ENCODE measurements at places on chromosomes 3 and 15.

GRCh38 chr3:23645533-23646183 lies 160.1 kb upstream of the UBE2E1 start:
- DNase-seq, result no peak

DNA sequence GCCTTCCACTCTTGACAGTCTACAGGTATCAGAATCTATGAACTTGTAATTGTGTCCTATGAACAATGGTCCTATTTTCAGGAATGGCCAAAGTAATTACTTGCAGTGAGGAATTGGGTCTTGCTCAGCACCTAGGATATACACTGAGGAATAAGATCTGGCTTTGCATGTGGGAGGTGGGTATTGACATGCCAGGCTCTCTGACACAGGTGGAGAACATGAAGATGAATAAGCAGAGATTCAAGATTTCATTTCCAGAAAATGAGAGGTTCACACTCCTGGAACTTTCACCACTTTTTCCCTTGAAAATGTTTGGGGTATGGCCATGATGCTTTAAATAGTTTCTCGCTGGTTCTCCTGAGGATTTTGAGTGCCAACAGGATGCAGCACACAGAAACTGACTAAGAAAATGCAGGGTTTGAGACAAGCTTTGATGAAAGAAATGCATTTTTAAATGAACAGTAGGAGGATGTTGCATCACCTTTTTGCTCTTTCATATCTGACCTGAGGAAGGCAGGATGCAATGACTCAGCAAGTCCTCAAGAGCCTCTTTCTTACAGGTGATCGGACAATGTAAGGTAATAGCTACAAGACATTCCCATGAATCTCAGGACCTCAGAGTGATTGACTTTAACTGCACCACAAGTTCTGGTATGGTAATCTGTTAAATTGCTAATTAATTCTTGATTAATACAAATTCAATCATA lies 3.7 kb downstream of the HRG start:
- no peak for DNase-seq

DNA sequence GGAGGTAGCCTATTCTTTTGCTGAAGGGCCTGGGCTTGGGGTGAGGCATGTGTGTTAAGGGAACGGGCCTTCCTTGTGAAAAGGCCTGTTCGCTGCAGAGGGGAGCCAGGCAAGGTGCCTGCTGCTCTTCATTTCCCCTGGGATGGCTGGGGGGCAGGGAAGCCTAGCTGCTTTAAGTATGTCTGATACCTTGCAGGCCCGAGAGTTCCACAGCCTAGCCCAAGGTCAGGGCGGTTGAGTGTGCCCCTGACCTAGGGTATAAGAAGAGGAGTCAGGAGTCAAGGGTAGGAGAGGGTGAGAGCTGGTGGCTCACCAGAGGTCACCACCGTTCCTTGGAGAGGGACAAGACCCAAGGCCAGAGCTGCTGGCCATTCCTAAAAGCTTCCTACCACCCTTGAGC lies 46.6 kb downstream of the UMPS start:
- DNase-seq, result no peak

- no peak for DNase-seq
Observed at GRCh38 chr3:10420745-10421475, 84.5 kb downstream of the ATP2B2 start.

DNA sequence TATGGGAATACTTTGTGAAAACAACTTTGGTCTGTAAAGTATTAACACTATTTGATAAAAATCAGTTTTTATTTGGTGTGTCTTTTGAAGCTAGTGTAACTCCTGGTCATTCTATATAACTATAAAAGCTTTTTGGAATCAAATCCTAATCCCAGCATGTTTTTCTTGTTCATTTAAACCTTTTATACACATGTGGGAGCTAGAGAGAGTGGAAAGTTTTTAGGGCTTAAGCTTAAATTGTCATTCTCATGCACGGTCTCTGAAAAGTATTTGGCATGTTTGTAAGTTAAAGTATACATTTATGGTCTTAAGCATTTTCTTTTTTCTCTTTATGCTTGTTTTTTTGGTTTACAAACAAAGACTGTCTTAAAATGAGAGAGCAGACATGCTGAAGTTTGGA lies 83.4 kb upstream of the RARB start:
- no peak for DNase-seq

GRCh38 chr3:129078510-129078909 lies 17.9 kb downstream of the GP9 start:
- DNase-seq, result no peak

GRCh38 chr15:60933900-60934885 lies 294.9 kb downstream of the RORA start:
- no peak for DNase-seq

DNA sequence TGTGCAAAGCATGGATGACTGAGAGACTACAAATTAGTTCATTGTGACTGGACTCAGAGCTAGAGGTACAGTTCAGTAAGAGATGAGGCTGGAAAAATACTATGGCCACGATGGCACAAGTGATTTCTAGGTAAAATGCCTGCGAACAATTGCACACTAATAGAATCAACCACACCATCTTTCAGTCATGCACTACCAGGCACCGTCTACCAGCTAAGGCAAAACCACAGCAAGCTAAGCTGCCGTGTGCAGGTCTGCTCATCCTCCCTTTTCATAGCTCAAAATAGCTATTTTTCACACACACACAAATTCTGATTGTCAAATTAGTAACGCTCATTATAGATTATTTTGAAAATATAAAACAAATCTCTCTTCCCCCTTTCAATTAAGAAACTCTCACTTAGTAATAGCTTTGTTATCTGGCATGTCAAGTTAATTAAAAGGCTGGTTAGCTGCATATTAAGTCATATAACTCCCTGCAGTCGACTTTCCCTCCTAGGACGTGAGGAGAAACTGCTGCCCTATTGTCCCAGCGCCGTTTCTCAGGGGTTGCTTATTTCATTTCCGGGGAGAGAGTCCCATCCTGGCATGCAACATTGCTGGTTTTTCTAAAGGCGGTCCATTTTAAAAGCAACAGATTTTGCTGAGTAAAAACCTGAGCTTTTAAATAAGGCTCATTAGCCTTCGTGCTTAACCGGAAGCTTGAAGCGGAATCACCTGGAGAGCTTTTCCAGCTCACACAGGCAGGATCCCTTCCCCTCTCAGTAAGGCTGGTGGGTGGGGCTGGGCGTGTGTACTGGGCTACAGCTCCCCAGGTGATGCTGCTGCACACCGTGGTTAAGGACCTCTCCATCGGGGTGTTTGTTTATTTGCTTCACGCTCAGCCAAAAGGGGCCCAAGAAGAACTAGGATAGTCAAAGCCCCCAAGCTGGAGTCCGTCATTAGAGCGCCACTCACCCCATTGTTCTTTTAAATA lies 16.9 kb upstream of the MEX3B start:
- no peak for DNase-seq

- DNase-seq, result no peak
Observed at GRCh38 chr3:57500506-57500905, 43.6 kb downstream of the DNAH12 start.

DNA sequence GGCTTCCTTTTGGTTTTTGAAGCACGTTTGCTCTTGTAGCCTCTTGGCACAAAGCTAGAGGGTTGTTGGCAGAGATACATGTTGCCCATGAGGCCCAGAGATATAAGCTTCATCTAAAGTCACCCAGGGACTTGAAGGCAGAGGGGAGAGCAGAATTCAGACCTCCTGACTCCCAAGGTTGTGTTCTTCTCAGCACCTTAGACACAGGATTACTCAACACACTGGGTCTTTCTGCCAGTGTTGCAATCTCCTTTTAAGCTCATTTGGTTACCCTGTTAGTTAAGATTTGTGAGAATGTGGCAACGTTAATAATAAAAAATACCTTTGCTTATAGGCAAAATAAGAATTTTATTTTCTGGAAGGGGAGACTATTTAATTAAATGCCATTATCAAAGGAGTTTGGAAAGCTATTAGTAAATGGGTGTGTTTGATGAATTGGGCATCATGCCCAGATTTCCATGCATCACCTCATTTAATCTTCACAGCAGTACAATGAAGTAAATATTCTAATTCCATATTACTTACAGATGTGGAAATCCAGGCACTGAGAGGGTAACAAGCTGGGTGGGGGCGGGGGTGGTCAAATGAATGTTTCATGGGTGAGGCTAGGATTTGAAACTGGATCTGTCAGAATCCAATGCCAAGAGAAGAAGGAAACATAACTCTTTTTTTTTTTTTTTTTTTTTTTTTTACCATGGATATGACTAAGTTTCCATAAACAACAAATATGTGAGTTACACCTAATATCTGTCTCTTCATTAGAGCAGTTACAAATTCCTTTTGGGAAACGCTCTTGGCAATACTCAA lies 183.3 kb downstream of the NR1D2 start:
- DNase-seq, result peak; percentile 97

All from AG09319 (cell line).